AG08396 (cell line): ENCODE measurements at places on chromosomes 7 and 10.

DNA sequence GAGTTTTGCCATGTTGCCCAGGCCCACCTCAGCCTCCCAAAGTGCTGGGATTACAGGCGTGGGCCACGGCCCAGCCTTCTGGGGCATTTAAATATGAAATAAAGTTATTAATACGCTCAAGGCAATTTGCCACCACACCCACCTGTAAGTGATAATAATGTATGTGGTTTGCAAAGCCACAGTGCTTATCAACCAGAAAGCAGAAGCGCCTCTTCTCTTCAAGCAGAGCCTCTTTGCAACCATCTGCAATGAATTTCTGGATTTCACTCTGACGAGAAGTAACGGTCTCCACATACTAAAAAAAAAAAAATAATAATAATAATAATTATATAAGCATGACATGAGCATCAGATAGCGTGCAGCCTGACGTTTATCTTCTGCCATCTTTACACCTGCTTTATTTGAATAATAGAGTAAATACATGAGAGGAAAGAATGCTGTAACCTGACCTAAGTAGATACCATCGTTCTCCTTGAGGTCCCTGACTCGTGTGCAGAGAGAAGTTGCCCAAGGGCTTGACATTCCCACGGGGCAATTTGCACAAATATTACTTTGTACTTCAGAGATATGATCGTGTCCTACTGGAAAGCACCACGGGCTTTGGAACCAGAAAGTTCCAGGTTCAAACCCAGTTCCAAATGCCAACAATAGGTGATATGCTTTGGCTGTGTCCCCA lies 34.0 kb downstream of the BRI3 start:
- no peak for DNase-seq

- DNase-seq = no peak
Measured at GRCh38 chr10:101258179-101258885, 29.1 kb upstream of the LBX1 start.

DNA sequence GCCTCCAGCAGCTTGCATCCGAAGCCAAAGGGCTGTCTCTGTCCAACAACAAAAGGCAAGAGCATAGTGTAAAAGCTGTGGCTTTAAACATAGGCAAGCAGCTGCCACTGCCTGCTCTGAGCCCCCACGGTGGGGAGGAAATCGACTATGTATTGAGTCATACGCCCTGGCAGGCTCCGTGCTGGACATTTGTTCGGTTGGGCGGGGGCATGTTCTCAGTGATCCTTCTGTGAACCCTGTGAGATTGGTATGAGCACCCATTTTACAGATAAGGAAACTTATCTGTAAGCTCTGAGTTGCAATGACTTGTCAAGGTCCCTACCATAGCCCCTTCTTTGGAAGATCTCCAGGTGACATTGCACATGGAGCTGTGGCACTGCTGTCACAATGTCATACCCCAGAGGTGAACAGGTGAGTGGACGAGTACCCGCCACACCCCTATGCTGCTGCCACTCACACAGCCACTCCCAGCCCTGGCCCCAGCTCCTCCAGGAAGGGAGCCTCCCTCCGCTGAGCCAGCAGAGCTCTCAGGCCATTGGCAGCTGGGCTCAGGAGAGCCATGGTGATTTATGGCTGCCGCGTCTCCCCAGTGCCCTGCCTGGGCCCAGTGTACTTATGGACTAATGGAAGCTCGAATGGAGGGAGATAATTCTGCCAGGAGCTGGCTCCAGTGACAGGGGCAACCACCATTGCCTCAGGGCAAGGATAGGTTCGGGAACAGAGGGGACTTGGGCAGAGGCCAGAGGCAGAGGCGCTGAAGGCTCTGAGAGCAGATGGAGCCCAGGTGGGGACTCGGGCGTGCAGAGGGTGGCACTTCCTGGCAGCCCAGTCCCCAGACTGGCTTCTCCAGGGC lies 43.7 kb downstream of the UNC5B start:
- DNase-seq = peak; percentile 67

GRCh38 chr7:158958618-158959017 lies 102.3 kb downstream of the DYNC2I1 start:
- no peak for DNase-seq

- no peak for DNase-seq
Measured at GRCh38 chr7:143426479-143427142, 16.6 kb upstream of the TAS2R60 start.
